SK-N-SH (cell line): ENCODE measurements at places on chromosomes 4 and X.

- peak; percentile 96 for DNase-seq
Observed at GRCh38 chr4:7719354-7720174, 220.1 kb downstream of the AFAP1 start.

DNA sequence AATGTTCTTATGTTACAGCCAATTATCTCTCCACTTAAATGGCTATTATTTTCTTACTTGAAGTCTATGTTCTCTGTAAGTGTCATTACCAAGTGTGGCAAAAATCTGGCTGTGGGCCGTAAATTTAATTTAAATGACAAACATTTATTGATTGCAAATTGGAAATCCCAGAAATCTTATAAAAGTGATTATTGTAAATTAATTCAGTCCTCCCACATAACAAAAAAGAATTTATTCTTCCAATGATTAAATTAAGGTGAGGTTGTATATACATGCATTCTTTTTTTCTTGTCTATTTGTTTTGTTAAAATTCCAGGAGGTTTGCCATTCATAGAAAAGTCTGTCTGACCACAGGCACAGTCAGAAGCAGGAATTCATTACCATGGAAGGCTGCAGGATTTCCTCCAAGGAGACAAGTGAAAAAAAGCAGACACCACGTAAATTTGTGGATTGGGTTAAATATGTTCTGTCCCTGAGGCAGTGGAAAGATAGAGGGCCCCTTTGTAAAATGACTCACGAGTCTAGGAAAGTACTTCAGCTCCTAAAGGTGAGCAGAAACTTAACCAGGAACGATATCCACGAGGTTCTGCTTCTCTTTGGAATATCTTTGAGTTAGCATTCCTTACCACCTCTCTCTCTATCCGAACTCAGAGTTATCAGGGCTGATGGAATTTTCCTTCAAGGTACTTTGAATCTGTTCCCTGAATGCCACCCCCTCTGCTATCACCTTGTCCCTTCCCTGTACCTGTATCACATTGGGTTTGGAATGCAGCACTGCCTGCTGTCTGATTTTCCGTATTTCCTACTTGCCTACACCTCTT is 10.7 kb downstream of the PPARGC1A start:
- no peak for DNase-seq

DNA sequence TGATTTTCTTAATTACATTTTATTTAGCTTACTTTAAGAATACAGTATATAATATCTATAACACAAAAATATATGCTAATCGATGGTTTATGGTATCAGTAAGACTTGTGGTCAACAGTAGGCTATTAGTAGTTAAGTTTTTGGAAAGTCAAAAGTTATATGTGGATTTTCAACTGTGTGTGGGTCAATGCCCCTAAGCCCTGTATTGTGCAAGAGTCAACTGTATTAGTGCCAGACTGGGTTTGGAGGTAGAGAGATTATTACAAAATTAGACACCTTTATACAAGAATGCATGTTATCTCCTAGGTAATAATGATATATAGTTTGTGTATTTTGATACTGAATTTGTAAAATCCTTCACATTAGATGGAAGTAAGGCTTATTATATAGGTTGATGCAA is 100.3 kb upstream of the PRR32 start:
- no peak for DNase-seq

GRCh38 chrX:50161127-50161526 is 39.7 kb downstream of the AKAP4 start:
- no peak for DNase-seq

DNA sequence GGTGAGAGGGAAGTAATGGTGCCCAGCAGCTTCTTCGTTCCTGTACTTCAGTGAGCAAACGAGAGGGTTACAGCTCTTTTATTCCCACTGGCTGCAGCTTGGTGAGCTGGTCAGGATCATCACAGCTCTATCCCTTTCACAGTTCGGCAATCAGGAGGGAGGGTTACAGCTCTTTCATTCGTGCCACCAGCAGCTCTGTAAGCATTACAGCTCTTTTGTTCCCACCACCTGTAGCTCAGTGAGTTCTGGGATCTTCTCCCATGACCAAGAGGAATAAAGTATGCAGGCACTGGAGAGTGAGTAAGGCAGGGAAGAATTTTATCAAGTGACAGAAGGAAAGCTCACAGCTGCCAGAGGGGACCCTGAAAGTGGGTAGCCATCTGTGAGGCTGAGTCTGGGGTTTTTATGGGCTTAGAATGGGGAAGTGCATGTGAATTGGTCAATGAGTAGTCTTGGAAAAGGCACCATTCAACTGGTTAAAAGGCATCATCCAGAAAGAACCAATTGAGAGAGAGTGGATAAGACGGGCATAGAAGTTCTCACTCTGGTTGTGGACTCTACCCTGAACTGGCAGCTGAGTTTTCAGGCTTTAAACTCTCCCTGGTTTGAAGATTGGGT is 123.7 kb downstream of the COX18 start:
- no peak for DNase-seq

DNA sequence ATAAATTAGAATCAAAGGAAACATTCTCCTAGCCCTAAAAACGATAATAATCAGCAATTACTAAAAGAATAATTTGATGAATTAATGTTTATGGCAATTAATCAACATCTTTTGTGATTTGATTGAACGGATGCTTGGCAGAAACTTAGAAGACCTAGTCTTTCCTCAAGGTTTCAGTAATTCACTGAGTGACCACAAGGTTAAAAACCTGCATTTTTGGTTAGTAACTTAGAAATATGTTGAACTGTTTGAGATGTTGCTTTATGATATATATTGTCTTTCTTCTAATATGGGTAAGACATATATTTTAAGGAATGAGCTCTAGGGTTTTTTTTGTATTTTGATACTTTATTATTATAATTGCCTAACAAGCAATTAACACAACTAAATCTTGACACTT is 793.0 kb upstream of the NDST4 start:
- no peak for DNase-seq

DNA sequence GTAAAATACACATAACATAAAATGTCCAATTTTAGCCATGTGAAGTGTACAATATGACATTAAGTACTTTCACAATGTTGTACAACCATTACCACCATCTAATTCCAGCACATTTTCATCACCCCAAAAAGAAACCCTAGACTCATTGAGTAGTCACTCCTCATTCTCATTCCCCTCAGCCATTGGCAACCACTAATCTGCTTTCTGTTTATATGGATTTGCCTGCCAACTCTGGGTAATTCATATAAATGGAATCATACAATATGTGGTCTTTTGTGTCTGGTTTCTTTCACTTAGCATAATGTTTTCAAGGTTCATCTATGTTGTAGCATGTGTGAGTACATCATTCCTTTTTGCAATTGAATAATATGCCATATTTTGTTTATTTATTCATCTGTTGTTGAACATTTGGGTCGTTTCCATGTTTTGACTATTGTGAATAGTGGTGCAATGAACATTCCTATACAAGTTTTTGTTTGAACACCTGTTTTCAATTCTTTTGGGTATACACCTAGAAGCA is 43.0 kb downstream of the EIF2S3 start:
- no peak for DNase-seq

DNA sequence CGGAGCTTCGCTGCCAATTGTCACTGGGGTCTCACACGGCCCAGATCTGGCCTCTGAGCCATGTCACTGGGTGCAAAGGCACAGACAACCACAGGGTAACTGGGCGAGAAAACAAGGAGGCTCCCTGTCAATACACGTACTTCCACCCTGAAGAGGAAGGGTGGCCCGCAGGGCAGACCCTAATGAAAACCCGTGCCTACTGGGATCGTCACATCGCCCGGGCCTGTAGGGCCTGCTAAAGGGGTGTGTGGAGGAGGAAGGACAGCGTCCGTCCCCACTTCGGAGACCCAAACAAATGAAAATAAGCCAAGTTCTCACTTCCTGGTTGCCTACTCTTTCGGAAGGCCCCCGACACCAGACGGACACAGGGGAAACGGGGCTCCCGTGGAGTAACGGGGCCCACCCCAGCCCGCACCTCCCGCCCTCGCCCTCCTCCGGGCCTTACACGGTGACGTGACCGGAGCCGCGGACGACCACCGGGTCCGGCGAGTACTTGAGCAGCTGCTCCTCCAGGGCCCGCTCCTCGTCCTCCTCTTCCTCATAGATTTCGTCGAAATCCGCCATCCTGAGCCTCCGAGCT is 578 bp downstream of the CHIC2 start:
- peak; percentile 47 for DNase-seq

DNA sequence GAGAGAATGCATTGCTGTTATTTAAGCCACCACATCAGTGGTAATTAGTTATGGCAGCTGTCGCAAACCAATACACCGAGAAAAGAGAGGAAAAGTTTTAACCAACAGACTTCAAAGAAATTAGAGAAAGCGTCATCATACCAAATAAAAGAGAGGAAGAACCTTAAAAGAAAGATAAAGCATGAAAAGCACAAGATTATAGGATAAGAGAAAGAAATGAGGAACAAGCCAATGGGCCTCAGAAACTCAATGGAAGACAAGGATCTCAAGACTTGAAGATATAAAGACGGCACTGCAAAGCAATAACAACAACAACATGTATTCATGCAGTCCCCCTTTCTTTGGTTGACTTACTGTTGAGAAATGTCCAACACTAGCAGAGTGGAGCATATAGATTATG is 22.8 kb upstream of the ASMTL start:
- DNase-seq = no peak

DNA sequence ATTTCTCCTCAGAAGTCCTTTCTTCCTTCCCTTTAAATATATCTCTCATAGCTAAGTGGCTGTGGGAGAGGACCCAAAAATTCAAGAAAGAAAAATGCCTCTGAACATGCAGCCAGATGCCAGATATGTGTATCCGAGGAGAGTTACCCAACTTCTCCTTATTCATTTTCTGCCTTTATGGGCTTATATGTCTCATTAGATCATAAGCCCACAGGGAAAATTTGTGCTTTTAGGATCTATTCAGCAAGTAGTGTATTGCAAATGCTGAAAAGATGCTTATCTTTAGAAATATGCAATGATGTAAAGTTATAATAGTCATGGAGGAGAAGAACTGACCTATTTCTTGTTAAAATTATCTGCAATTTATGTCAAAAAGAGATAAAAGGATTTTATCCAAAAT is 371.8 kb upstream of the NOCT start:
- DNase-seq = no peak

DNA sequence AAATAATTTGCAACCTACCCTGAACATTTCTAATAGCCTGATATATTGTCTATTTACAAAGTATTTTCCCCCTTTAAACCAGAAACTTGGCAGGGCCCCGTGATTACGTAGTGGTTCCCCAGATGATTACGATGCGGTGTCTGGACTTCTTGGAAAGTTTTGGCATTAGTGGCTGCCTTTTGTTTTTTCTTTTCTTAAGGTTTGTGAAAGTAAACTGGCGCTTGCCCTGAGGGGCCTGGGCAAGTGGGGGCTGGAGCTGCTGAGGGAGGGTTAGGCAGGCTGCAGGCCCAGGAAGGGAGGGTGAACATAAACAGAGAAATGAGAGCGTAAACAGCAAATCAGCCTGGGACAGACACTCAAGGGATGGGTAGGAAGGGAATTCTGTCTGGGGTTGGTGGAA is 123.6 kb upstream of the MSX1 start:
- DNase-seq = no peak

- no peak for DNase-seq
Observed at GRCh38 chr4:96593422-96593821, 753.5 kb downstream of the PDHA2 start.

GRCh38 chr4:144754562-144755410 is 108.8 kb downstream of the HHIP start:
- no peak for DNase-seq

- DNase-seq = no peak
Observed at GRCh38 chr4:160353548-160353947, 1250.7 kb downstream of the RAPGEF2 start.

- no peak for DNase-seq
Observed at GRCh38 chrX:18616688-18617406, 55.1 kb downstream of the RS1 start.

DNA sequence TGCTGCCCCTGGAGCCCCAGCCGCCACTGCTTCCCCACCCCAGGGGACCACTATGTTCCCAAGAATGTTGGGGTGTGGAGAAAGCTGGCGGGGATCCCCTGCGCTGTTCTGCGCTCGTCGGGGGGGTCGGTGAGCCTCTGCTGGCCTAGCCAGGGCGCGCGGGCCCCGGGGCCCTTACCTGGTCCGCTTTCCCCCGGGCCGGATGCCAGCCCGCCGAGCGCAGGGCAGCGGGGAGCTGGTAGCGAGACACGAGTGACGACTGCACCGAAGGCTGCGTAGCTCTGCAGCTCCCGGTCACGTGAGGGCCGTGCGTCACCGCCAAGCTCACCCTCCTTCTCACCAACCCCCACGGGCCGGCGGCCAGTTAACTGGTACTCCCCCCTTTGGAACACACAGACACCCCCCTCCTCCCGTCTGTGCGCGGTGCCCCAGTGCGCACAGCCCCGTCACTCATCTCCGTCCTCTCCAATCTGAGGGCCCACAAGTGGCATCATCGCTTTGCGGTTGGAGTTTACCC is at the start of gene BEX1:
Gene BEX1, minus strand, starts transcription at position 254 of the 517 bp plus-strand sequence. CDS start 897 bp downstream, outside the sequence.
- peak; percentile 86 for DNase-seq

- DNase-seq = no peak
Observed at GRCh38 chr4:172125443-172125842, 312.2 kb downstream of the GALNTL6 start.

DNA sequence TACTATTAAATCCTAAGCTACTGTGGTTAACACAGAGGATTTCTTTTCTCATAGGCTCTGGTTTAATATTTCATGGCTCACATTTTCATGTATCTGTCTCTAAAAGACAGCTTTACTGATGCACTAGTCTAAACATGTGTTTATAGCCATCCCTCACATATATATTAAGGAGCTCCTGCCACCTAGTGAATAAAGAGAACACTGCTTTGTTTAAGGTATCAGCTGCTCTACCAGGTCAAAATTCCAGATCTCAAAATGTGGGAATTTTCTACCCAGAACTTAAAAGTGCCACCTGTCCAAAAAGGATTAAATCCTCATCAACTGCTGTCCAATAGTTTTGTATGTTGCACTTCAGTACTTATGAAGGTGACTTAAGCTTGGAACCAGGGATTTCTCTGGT is 188.5 kb upstream of the TEX13C start:
- DNase-seq = no peak

DNA sequence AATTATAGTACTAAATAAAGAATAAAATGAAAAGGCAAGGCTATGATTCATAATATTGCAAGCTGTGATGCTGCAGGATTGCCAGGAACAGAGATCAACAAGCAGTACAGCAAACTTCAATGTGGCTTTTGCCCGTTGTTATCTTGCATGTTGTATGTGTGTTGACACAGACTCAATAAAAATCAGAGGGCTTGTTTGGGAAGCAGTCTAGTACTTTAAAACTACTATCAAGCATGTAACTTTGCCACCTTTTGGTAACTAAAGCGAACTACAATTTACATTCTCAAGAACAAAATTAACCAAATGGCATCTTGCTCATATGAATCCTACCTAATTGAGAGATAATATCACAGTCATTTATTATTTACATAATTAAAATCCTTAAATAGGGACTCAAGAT is 79.8 kb upstream of the GPM6A start:
- DNase-seq = peak; percentile 1
